ENCODE measurements at places on chromosomes 4 and X.

GRCh38 chr4:40307627-40308497 is 27.3 kb upstream of the CHRNA9 start:
- no peak for DNase-seq

DNA sequence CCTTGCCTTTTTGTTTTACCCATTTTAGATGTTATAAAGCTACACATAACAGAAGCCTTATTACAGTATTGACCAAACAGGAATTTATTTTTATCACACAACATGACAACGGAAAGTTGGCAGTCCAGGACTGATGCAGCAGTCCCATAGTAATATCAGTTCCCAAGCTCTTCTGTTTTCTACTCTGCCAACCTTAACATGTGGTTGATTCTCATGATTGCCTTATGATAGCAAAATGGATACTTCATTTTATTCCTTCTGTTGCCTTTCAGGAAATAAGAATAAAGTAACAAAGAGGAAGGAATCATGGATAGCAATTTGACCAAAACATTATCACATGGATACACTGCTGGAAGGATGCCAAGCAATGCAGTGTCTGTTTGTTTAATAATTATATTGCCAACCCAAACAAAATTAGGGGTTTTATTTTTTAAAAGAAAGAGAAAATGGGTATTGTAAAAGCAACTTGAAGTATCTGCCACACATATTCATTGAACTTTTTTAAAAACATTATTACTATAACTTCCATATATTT is 275.7 kb downstream of the STPG2 start:
- DNase-seq: no peak

GRCh38 chr4:72900952-72901351 is 168.6 kb downstream of the COX18 start:
- no peak for DNase-seq

DNA sequence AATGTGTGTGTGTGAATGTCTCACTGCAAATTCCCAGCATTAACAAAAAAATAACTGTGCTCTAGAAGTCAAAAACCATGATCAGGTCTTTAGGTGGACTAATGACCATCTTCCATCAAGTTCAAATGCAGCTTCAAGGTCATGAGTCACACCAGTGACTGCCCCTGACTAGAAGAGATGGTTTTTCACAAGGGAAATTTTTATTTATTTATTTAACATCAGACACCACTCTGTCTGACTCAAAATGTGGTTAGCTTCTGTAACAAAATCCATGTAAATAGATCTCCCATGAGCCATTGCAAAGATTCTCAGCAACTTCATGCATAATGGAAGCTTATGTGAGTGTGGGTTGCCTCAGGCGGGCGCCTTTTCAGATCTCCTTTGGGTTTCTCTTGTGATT is 219.2 kb downstream of the KIT start:
- no peak for DNase-seq

DNA sequence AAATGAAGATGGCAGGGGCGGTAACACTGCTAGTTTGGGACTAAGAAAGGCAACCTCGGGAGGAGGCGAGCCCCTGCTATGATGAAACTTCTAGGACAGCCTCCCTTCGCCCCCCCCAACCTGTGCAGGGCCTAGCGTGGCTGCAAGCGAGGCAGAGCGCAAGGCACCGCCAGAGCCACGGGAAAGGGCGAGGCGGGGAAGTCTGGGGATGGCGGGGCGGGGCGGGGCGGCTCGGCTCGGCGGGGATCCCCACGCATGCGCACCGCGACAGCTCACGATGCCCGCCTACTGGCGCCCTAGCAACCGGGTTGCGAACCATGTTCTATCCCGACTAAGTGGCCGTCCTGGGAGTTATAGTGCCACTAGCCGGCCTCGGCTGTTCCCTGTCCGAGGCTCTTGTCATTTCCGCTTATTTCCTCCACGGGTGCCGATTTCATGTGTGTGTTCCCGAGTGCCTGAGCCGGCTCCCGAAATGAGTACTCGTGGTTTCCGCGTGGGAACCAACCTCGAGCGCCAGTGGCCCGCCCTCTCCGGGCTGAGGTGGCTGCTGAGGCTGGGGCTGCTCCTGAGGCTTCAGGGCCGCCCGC is 28.7 kb upstream of the RBMX start:
- DNase-seq: peak; percentile 79

DNA sequence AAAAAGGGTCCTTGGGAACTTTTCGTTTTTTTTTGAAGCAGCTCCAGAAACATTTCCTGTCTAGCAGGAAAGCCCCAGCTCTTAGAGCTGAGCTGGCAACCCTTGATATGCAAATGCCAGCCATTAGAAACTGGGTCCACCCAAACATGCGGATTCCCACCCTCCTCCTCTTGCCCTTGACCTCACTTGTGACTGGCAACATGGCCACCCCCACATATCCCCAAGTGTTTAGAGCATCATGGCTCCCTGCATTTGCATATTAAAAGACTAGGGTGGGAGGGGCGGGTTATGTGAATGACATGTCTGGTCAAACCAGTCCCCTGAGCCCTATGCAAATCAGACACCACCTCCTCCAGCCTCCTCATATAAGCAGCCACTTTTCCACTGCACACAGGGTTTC is 671.1 kb downstream of the FAT4 start:
- no peak for DNase-seq

DNA sequence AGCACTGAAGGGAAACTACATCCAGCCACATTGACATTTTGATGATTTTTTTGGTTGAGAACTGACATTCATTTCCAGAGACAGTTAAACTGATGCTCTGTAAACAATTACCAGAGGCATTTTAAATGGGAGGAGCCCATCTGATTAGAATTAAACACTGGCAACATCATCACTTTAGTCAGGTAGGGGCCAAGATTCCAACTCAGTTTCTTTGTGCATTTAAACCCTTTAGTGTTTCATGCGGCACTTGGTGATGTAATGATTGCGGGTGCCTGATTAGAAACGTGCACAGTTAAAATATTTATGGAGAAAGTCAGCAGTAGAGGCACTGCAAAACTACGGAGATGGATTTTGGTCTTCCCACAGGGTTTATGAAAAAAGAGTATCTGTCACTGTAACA is 16.1 kb downstream of the TNIP3 start:
- no peak for DNase-seq

GRCh38 chrX:111917591-111917990 is 41.6 kb downstream of the TRPC5OS start:
- DNase-seq: no peak

GRCh38 chrX:34275699-34276098 is 143.6 kb upstream of the FAM47A start:
- no peak for DNase-seq

DNA sequence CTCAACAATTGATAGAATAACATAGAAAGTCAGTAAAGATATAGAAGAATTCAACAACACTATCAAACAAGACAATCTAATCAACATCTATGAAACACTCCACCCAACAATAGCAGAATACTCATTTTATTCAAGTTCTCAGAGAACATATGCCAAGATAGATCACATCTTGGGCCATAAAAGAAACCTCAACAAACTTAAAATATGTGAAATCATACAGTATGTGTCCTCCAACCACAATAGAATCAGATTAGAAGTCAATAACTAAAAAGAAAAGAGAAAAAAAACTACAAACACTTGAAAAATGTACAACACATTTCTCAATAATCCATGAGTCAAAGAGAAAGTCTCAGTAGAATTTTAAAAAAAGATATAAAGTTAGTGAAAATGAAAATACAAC is 78.6 kb upstream of the LDB2 start:
- DNase-seq: no peak

DNA sequence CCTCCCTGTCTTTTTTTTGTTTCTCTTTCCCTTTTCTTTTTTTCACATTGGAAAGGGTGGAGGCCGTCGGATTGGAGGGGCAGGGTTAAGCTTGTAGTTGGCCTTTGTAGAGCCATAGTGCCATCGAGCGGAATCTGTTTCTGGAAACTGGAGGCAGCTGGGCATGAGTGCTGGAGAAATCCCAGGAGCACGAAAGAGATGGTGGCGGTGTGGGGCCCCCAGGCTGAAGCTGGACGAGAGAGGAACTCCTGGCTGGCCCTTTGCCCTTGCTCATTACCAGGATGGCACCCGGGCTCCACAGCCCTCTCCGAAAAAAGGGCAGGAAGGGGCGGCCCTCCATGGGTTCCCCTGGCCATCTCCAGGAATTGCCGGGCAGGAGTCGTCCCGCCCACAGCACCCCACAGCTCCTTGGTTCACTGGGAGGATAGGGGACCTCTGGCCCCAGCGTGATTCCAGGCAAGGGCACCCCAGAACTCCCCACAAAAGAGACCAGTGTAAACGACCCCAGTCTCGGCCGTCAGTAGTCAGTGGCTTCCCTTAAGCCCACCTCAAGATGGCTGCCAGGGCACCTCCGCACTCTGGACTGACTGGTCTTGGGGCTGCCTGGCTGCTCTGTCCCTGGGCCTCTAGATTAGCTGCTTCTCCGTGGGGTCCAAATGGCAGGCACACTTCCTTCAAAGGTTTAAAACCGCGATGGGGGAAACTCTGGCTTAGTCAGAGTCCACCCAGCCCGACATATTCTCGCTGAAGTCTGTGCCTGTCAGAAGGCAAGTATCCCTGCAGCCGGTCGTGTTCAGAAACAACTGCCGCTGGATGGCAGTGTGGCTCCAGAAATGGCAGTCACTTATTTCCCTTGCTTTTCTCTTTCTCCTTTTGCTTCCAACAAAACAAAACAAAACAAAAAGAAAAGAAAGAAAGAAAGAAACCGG is 74.1 kb downstream of the NBDY start:
- peak; percentile 47 for DNase-seq

DNA sequence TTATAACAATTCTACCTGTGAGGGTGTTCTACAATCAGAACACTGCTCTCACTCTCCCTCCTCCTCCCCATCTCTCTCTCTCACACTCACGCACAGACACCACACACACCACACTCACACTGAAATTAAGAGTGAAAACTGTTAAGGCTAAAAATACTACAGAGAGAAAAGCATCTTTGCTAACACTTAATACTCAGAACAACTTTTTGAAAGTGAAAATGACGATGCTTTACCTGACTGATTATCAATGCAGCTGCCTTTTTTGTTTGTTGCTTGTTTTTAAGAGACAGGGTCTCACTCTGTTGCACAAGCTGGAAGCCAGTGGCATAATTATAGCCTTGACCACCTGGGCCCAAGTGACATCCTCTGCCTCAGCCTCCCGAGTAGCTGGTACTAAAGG is 222.4 kb downstream of the APBB2 start:
- DNase-seq: no peak

- DNase-seq: no peak
These were observed 34.8 kb downstream of the DOCK11 start for GRCh38 chrX:118530219-118530911.

DNA sequence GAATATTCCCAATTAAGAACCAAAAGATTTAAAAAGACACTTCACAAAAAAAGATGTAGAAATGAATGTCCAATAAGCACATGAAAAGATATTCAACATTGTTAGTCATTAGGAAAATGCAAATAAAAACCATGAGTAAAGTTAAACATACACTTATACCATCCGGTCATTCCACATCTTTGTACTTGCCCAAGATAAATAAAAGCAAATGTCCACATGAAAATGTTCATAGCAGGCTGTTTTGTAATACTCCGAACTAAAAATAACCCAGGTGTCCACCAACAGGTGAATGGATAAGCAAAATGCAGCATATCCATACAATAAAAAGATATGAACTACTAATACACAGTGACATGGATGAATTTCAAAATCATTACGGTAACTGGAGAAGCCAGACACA is 28.6 kb upstream of the ZCCHC4 start:
- DNase-seq: no peak

GRCh38 chr4:108166441-108167315 is 2.1 kb downstream of the LEF1 start:
- no peak for DNase-seq
